ENCODE measurements at places on chromosomes 12 and 14. TPM values are rescaled to one million over a fixed set of nuclear protein-coding genes. Genes with fewer than 3 reads are reported as not detected.
A peak's percentile ranks its signal among the peaks of the same experiment; 100 is the strongest.

The CD69 gene
- not detected for total RNA-seq

The KIAA0586 gene
- total RNA-seq = 21.6 TPM

The PGAM5 gene
- 84.0 TPM for total RNA-seq

The GPRC5D gene
- total RNA-seq = not detected

The CLEC1A gene
- total RNA-seq = not detected

- no peaks in the 10 kb centered on the region for H3K36me3 ChIP-seq
- no peak overlapping the region for H3K27ac ChIP-seq
- no peak for DNase-seq
- peaks cover 12% of the 10 kb centered on the region for H3K4me1 ChIP-seq
- no peaks in the 10 kb centered on the region for H3K27me3 ChIP-seq
These were observed 24.5 kb upstream of the HIGD1C start for GRCh38 chr12:50927766-50928224.

DNA sequence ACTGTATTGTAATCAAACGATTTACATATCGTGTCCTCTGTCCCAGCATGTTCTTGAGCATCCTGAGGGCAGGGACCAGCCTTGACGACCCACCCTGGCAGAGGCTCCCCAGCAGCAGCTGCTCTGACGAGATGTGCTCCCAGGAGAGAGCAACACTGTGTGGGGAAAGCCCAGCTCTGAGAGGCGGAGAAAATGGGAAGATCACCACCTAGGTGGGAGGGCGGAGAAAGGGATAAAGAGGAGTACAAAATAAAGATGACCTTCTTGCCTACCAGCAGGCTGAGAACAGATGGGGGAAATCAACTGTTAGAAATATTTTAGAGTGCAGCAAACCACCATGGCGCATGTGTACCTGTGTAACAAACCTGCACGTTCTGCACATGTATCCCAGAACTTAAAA lies 71.5 kb upstream of the CAPRIN2 start:
- H3K36me3 ChIP-seq = no peaks in the 10 kb centered on the region
- H3K4me1 ChIP-seq = peaks cover 6% of the 10 kb centered on the region
- no peak overlapping the region for H3K4me3 ChIP-seq
- no peak overlapping the region for H3K27ac ChIP-seq

GRCh38 chr14:99592394-99592793 lies 11.6 kb downstream of the CCDC85C start:
- no peaks in the 10 kb centered on the region for H3K27me3 ChIP-seq
- H3K27ac ChIP-seq = no peak overlapping the region
- H3K36me3 ChIP-seq = no peaks in the 10 kb centered on the region
- no peak overlapping the region for H3K4me3 ChIP-seq
- H3K4me1 ChIP-seq = no peaks in the 10 kb centered on the region
- no peak for DNase-seq

DNA sequence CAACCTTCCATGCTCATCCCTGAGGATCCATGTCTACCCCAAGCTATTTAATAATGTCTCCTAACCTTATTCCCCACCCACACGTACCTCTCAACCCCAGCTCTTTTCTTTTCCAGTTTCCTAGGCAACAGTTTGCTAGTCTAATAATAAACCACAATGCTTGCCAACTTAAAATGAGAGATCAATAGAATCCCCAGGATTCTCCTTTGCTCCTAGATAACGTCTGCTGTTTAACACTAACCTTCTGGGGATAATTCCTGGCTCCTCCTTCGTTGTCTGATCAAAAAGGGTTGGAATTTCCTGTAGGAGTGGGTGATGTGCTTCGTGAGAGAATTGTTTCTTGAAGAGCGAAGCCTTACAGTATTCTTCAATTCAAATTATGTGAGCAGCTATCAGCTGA lies 42.2 kb upstream of the DBX2 start:
- no peak overlapping the region for H3K27ac ChIP-seq
- H3K4me3 ChIP-seq = no peak overlapping the region
- DNase-seq = no peak
- H3K4me1 ChIP-seq = no peaks in the 10 kb centered on the region
- H3K27me3 ChIP-seq = no peaks in the 10 kb centered on the region
- no peaks in the 10 kb centered on the region for H3K36me3 ChIP-seq

- H3K27me3 ChIP-seq = no peaks in the 10 kb centered on the region
- H3K4me3 ChIP-seq = no peak overlapping the region
- no peaks in the 10 kb centered on the region for H3K36me3 ChIP-seq
These were observed 155.6 kb upstream of the LMNTD1 start for GRCh38 chr12:25708661-25709060.

- H3K4me1 ChIP-seq = peaks cover 16% of the 10 kb centered on the region
- peak; percentile 38 for DNase-seq
- no peaks in the 10 kb centered on the region for H3K27me3 ChIP-seq
These were observed 245.3 kb downstream of the ZFP36L1 start for GRCh38 chr14:68547305-68548193.

DNA sequence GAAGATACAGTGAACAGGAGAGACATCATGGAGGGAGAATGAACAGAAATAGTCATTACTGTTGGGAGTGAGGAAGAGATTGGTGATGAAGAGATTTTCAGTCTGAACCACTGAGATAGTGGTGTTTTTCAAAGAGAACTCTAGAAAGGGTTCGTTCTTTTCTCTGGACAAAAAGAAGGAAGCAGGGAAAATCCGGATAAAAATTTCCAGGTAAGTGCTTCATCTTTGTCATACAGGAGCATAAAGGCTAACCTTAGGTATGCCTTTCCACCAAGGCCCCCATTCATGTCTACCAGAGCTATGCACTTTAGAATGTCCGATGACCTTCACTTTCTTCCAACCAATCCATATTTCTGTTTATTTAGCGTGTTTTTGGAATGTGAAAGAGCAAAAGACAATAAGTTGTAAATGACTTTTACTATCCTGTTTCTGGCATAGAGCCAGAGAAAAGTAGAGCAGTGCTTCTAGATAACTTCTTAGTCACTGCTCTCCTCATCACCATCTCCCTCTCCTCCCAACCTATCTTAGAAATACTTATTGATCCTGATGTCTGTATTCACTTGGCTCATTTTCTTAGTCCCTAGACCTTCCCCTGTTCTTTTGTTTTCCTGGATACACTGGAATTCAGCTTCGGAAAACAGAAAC lies 116.5 kb downstream of the TTC6 start:
- H3K4me3 ChIP-seq = no peak overlapping the region
- H3K27me3 ChIP-seq = no peaks in the 10 kb centered on the region
- no peak for DNase-seq
- no peak overlapping the region for H3K27ac ChIP-seq
- no peaks in the 10 kb centered on the region for H3K36me3 ChIP-seq

GRCh38 chr12:26935636-26936378 lies 2.0 kb downstream of the INTS13 start:
- H3K36me3 ChIP-seq = peaks cover 9% of the 10 kb centered on the region
- DNase-seq = no peak

- no peaks in the 10 kb centered on the region for H3K36me3 ChIP-seq
- no peak overlapping the region for H3K4me3 ChIP-seq
- DNase-seq = no peak
- no peaks in the 10 kb centered on the region for H3K4me1 ChIP-seq
These were observed 184.7 kb downstream of the TBX5 start for GRCh38 chr12:114221136-114221833.

DNA sequence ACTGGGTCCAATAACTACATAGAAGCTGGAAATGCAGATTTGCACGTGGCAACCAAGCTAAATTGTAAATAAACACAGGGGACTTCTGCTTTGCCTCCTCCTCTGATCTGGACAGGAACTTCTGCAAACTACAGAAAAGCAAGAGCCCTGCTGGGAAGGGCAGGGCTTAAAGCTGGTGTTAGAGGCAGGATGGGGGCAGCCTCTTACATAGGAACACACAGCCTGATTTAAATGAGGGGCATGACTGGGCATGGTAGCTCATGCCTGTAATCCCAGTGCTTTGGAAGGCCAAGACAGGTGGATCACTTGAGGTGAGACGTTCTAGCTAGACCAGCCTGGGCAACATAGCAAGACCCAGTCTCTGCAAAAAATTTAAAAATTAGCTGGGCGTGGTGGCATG lies 46.7 kb downstream of the ERH start:
- no peak overlapping the region for H3K4me3 ChIP-seq
- no peak for DNase-seq
- H3K36me3 ChIP-seq = no peaks in the 10 kb centered on the region
- no peaks in the 10 kb centered on the region for H3K4me1 ChIP-seq

GRCh38 chr14:89239023-89239422 lies 178.0 kb downstream of the FOXN3 start:
- no peak overlapping the region for H3K27ac ChIP-seq
- no peaks in the 10 kb centered on the region for H3K27me3 ChIP-seq
- H3K4me3 ChIP-seq = no peak overlapping the region
- H3K36me3 ChIP-seq = no peaks in the 10 kb centered on the region
- H3K4me1 ChIP-seq = peaks cover 6% of the 10 kb centered on the region

GRCh38 chr12:49507139-49507538 lies 31.7 kb upstream of the KCNH3 start:
- no peaks in the 10 kb centered on the region for H3K27me3 ChIP-seq
- no peak overlapping the region for H3K27ac ChIP-seq
- no peak for DNase-seq
- H3K4me1 ChIP-seq = no peaks in the 10 kb centered on the region

DNA sequence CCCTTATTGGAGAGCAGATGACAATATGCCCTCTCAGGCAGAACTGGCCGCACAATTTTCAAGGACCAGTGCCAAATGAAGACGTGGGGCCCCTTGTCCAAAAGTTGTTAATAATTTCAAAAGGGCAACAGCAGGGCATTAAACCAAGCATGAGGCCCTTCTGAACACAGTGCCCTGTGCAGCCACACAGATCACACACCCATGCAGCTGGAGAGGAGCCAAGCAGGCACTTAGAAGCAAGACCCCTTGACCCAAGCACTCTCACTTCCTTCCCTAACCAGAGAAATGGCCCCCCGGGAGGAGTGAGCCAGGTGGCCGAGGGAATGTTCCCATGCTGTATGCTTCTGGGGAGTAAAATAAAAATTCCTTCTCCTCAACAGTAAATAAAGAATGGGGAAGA lies 114.0 kb upstream of the TMPO start:
- no peaks in the 10 kb centered on the region for H3K27me3 ChIP-seq
- no peaks in the 10 kb centered on the region for H3K36me3 ChIP-seq
- H3K4me3 ChIP-seq = no peak overlapping the region
- no peak overlapping the region for H3K27ac ChIP-seq
- no peak for DNase-seq
